ENCODE measurements at places on chromosomes 5 and 9.

DNA sequence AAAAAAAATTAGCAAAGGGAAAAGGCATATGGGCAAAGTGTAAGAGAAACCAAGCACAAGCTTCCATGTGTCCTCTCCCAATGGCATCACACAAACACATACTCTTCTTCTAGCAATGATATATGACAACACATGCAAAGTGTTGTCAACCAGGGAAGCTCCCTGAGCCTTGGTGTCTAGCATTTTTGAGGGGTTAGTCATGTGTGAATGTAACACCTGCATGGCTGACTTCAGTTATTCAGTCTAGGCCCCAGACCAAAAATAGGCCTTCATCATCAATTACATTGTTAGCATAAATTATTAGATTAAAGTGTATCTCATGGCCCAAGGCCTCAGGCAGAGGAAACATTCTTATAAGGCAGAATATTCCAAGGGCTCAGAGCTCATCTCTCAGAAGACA, 450.0 kb downstream of the TLE1 start:
- DNase-seq, result no peak

- DNase-seq, result no peak
These were observed 173.4 kb downstream of the DNAH5 start for GRCh38 chr5:13771011-13771571.

GRCh38 chr5:19605846-19606407, 382.1 kb downstream of the CDH18 start:
- DNase-seq, result no peak

DNA sequence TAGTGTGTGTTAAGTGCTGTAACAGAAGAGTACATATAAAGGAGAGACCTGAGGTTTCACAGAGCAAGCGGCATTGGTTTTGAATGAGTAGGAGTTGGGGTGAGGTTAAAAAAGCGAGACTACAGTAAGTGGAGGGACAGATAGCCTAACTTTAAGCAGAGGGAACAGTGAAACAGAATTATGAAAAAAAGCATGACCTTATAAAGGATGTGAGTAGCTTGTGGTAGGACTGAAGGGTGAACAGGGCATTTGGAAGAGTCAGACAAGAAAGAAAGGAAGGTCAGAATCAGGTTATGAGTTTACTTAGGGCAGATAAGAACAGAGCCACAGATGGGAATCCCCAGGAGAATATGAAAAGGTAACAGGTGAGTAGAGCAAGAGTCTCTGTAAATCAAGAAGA, 22.5 kb downstream of the MSANTD3 start:
- DNase-seq, result peak; percentile 18

DNA sequence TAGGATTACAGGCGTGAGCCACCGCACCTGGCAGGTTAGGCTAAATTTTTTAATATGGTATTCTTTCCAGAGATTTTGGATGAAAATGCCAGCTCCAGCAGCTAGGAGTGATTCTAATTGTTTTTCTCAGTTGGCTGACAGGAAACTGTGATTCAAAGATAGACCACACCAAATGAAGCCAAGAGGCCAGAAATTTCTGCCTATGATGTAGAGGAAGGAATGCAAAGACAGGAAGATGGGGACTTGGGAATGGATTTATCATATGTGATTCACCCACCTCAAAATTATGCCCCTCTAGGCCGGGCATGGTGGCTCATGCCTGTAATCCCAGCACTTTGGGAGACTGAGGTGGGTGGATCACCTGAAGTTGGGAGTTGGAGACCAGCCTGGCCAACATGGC, 53.3 kb downstream of the UGCG start:
- DNase-seq, result no peak

- DNase-seq, result no peak
These were observed 235.8 kb downstream of the KCTD16 start for GRCh38 chr5:144406442-144406841.

- DNase-seq, result no peak
These were observed 5.8 kb upstream of the KLHL3 start for GRCh38 chr5:137741718-137742117.

Measured in T-helper 2 cell treated with Interferon-gamma antibody and Interleukin-4, amounts not matched to agents 5 μg/mL and 100 μg/mL, for 36 hours (primary cell).